Iris pigment epithelial cell (primary cell): ENCODE measurements at places on chromosomes 11 and 22.

GRCh38 chr11:85123752-85124231, 503.4 kb downstream of the DLG2 start:
- DNase-seq, result no peak

DNA sequence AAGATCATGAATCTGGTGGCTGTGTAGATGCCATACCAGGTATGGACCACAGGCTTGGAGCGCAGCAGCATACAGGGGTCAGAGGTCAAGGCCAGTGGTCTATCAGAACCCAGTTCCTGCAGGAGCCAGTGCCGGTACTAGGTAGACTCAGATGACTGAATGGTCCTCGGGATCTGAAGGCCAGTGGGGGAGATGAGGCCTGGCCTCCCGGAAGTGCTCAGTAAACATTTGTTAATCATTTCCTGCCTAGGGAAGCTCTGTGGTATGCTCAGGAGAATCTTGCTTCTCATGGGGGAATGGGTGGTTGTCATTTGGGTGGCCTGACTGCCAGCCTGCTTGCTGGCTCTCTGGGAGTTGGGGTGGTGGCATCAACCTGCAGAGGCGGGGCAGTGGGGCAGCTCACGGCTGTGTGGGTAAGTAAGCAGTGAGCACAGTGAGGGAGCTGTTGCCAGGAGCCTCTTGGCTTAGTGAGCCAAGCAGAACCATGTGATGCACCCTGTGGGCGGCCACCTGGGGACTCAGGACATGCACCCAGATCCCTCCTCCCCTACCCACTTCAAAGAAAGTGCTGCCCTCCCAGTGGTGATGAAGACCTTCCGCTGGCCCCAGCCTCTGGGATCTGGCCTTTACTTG, 33.0 kb downstream of the PTPRJ start:
- DNase-seq, result peak; percentile 77

- DNase-seq, result no peak
Observed at GRCh38 chr22:24153959-24154358, 27.3 kb upstream of the SUSD2 start.

DNA sequence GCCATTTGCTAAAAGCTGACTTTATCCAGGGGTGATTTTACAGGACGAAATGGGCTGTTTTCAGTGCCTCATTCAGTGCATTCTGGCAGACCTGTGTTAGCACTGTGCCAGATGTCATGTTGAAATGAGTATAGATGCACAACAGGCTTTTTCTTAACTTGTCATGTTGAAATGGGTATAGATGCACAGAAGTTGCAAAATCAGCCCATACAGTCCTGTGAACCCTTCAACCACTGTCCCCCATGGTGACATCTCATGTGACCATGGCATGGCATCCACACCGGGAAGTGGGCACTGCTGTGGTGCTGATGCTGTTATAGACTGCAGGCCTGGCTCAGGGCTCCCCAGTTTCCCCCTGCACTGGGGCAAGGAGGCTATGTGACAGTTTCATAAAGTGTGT, 2.5 kb downstream of the TALDO1 start:
- DNase-seq, result no peak

DNA sequence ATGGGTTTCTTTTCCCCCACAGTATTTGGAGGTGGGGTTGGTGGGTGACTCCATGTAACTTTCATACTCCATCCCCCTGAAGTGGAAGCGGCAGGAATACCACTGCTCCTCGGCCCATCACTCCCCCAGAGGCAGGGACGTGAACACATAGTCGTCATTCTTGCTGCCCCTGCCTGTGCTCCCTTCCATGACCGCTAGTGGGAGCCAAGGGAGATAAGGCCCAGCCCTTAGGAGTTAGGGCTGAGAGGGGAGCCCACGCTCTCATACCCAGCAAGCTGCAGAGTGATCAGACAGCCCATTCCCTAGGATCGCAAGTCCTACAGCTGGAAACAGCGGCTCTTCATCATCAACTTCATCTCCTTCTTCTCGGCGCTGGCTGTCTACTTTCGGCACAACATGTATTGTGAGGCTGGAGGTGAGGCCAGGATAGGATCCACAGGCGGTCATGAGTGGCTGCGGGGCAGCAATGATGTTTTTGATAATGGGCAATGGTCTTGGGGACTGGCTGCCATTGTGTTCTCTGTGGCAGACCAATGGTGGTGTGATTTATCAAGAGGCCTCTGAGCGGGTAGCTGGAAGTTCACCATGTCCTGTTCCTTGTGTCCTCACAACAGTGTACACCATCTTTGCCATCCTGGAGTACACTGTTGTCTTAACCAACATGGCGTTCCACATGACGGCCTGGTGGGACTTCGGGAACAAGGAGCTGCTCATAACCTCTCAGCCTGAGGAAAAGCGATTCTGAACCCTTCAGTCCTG, 15.9 kb downstream of the RHOG start:
- peak; percentile 34 for DNase-seq

- DNase-seq, result no peak
Observed at GRCh38 chr11:5252919-5253265, 1.7 kb downstream of the HBG2 start.

- DNase-seq, result peak; percentile 40
Observed at GRCh38 chr22:32926600-32926999, 125.1 kb downstream of the TIMP3 start.

DNA sequence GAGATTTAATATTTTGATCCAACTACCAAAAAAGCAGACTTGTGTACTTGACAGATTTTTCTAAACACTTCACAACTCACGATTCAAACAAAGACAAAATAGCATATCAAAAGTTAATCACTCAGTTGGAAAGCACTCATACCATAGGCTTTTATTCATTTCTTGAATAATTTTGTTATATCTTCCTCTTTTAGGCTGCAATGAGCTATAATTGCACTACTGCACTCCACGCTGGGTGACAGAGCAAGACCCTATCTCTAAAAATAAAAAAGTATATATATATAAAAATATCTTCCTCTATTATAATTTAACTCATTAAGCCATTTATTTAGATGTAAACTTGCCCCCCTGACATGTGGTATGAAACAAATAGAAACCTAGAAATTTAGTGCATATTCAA, 19.9 kb downstream of the SC5D start:
- no peak for DNase-seq

DNA sequence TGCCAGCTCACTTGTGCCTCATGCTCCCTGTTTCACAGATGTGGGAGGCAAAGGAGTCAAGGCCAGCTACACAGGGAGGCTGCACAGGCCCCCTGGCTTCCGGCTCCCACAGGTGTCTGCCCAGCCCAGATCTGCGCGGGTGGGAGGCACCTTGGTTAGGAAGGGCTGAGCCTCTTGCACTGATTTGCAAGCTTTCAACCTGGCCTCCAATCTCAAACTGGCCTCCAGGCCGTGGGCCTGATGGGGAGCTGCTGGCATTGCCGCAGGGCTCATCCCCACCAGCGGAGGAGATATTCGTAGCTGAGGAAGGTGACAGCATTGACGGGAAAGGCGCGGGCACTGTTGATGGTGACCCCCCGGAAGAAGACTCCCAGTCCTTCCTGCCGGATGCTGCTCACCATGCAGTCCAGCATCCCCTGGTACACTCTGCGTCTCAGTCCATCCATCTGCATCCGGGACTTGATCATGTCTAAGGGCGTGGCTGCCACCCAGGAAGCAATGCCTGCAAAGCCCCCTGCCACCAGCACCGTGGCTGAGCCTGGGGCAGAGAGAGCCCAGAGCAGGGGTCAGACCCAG, 6.2 kb downstream of the SLC25A45 start:
- DNase-seq, result no peak

- DNase-seq, result no peak
Observed at GRCh38 chr11:441418-442274, at the start of gene ANO9. ANO9 (minus strand) TSS chr11:442011; CDS start chr11:441926, 85 bp downstream.

- DNase-seq, result peak; percentile 94
Observed at GRCh38 chr11:45662665-45663485, 2.5 kb downstream of the CHST1 start.

- no peak for DNase-seq
Observed at GRCh38 chr22:36492109-36492508, 10.7 kb upstream of the TXN2 start.

- DNase-seq, result no peak
Observed at GRCh38 chr22:20234314-20234682, 33.8 kb downstream of the RTN4R start.
